Coronary artery (tissue), 2 donors: ENCODE measurements at places on chromosomes 12 and 14.

- DNase-seq, result no peak
These were observed 283.1 kb downstream of the CACNA1C start for GRCh38 chr12:2335916-2336315.

DNA sequence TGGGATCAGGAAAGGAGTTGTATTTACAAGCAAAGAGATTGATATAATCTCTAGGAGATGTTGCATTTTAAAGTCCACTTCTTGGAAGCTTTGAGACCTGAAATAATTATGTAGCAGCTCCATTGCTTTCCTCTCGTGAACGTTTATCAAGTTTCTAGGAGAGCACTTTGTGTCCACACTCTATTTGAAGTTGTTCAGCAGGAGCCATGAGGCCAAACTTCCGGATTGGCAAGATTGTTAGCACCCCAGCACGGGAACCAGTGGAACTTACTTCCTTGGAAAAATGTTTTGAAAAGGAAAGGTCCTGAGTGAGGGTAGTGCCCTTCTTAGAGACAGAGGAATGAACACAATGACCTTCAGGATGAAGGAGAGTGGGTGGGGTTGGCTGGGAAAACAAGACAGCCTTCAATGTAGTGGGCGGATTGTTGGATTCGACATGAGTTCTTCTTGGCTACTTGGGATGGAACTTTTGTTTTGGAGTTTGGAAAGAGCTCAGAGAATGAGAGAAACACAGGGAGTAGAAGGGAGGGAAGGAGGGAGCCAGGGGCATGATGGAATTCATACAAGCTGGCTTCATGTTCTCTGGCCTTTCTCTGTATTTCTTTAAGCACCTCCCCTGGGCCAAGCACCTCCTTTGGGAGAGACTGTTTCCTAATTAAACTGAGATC is 23.8 kb upstream of the CISTR start:
- no peak for DNase-seq

DNA sequence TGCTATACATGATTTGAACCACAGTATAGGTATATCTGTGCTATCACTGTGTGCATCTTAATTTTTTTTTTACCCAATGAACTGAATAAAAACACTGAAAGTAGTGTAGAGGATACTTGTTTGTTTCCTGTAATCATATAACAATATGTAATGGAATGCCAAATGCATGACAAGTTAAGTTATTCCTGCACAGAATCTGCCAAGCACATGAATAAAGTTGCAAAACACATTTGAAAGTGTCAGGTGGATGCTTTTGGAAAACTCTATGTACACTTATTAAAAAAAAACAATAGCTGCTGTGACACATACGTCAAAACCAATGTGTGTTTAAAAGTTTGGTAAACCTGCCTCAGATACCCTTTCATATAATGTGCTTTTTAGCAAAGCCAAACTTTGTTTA is 1638.1 kb upstream of the SEL1L start:
- no peak for DNase-seq

GRCh38 chr12:34108405-34108803 is 86.1 kb downstream of the ALG10 start:
- no peak for DNase-seq

DNA sequence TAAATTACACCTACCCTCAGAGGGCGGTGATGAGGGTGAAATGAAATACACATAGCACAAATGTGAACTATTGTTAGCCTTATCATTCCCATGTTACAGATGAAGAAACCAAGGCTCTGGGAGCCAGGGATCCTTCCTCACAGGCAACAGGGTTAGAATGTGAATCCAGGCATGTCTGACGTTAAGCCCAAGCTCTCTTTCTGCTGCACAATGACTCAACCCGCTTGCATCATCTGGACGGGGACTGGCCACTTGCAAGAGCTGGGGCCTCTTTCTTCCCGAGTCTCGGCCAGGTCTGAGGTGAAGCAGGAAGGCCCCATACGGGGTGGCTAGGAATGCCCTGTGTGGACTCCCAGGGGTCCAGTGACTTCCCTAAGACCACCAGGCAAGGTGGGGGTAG is 105.2 kb downstream of the RBM19 start:
- DNase-seq, result no peak

DNA sequence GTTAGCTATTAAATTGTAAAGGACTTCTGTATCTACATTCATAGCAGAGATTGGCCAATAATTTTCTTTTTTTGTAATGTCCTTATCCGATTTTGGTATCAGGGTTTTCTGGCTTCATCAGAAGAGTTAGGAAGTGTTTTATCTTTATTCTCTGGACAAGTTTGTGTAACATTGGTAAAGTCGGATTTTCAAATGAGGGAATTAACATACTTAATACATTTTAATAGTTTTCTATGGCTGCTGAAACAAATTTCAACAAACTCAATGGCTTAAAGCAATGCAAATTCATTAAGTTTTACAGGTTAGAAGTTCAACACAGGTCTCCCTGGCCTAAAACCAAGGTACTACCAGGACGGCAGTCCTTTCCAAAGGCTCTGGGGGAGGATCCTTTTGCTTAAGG is 13.2 kb upstream of the SLC8A3 start:
- no peak for DNase-seq

- no peak for DNase-seq
These were observed 192.0 kb downstream of the TTC7B start for GRCh38 chr14:90624227-90624626.

GRCh38 chr12:120367924-120368788 is 808 bp downstream of the MSI1 start:
- no peak for DNase-seq

DNA sequence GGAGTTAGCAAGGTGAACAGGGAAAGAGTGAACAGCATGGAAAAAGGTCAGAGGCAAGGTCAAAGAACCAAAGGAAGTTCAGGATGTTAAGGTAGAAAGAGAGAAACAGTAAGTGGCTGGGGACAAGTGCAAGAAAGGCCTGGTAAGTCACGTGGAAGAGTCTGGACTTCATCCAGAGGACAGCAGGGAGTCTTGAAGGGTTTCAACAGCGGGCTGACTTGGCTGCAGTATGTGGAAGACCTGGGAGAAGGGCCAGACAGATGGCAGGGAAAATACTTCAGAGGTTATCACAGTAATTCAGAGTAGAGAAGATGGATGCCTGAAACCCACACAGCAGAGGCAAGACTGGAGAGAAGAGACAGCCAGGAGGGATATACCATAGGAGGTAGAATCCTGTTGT is 34.0 kb downstream of the CIT start:
- DNase-seq, result no peak

DNA sequence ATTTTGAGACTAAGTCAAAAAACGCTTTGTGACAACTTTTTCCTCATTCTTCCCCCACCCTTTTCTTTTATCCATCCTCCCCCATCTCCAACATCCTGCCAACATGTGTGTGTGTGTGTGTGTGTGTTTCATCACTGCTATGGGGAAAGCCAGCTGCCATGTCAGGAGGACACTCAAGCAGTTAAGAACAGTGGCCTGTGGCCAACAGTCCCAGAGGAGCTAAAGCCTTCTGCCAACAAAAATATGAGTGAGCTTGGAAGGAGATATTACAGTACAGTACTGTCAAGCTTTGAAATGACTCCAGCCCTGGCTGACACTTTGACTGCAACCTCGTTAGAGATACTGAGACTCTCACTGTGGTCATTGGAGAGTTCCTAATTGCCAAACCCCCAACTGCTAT is 5.0 kb upstream of the CSRP2 start:
- DNase-seq, result no peak

GRCh38 chr14:100282766-100283419 is 23.4 kb downstream of the SLC25A29 start:
- no peak for DNase-seq

DNA sequence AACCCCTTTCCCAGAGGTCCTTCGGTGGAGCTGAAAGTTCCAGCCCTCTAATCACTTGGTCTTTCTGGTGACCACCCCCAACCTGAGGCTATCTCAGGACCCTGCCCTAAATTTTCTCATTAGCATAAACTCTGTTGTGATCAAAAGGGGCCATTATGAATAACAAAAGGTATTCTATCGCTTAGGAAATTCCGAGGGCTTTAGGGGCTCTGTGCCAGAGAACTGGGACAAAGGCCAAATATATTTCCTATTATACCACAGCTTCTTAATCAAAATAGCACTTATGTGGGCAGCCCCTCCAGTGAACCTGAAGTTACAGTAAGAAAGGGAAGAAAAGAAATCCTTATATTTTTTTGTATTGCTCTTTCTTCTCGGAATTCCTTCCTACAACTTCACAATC is 125.3 kb upstream of the NPAS3 start:
- DNase-seq, result no peak

GRCh38 chr14:45201905-45202304 is 51.1 kb downstream of the MIS18BP1 start:
- no peak for DNase-seq

- DNase-seq, result no peak
These were observed 40.5 kb upstream of the MON2 start for GRCh38 chr12:62426089-62426488.

GRCh38 chr14:68658029-68658509 is 134.8 kb downstream of the ZFP36L1 start:
- peak; percentile 69 for DNase-seq

DNA sequence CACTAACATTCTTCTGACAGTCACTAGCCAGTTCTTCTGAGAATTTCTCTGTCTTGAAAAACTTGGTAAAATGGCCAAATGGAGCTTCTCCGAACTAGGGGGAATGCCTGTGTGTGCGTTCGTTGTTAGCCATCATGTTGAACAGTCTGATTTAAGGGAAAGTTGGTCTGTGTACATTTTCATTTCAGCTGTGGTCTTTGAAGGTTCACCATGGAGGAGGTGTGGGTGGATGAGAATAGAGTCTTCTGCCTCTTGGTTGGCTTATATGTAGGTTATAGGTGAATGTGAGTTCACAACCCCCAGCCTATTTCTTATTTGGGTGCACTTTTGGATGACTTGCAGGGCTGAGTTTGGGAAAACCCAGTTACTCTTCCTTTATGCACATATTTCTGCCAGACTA is 12.9 kb downstream of the ETV6 start:
- no peak for DNase-seq

DNA sequence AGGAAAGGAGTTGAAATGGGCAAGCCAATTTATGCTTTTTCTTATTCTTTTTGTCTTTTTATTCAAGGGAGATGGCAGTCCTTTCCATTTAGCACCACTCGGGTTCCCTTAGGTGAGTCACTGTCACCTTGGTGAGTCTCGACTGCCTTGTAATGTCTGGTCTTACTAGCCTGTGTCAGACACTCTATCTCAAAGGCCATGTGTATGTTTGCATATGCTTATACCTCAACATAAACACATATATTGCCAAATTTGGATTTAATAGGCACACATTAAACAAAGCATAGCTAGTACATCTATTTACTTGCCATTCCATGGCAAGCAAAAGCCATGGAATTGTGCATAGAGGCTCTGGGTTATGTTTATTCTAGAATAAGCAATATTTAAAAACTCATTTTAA is 624.9 kb upstream of the FOXG1 start:
- no peak for DNase-seq

DNA sequence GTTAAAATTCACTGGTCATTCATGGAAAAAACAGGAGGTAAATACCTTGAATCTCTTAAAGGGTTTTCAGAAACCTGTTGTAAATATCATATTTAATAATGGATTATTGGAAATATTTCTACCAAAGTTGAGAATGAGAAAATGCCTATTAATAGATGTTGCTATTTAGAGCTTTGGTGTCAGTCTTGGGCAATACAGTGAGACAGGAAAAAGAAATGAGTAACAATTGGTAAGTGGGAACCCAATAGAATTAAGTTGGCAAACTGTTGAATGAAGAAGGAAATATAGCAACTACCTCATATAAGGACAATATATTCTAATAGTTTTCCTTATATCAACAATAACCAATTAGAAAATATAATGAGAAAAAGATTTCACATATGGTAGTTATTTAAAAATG is 78.0 kb downstream of the ATF7IP start:
- DNase-seq, result no peak

- DNase-seq, result no peak
These were observed 841.7 kb downstream of the DIO2 start for GRCh38 chr14:79369359-79370332.

DNA sequence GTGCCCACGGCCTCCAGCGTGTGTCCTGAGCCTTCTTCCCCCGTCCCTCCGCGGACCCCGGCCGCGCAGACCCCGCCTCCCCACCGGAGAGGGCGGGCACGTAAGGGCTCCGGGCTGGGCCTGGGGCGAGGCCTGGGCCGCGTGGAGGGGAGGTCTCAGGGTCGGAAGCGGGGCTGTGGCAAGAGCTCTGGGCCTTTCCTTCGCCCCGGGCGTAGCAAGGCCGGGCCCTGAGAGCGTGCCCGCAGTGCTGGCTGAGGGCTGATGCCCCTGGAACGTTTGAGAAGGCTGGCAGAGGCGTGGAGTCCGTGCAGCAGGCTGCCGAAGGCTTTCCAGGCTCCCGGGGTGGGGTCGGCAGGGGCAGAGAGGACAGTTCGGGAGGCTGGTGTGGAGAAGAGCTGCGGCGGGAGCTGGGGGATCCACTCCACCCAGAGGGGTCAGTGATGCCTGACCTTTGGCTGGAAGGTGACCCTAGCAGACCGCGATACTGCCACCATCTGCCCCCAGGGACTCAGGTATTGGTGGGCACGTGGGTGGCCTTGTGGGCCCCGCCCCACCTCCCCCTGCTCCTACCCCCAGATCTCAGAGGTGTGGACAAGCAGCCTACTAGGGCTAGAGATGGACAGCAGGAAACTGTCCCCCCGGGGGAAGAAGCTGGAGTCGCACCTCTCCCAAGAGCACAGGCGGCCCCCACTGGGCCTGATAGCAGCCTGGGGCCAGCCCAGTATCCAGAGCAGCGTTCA is 558 bp downstream of the TEX22 start:
- DNase-seq, result no peak

- DNase-seq, result no peak
These were observed 356.9 kb upstream of the STXBP6 start for GRCh38 chr14:25406818-25407217.
